ENCODE measurements at places on chromosomes 2 and 18. TPM values are rescaled to one million over a fixed set of nuclear protein-coding genes. Genes with fewer than 3 reads are reported as not detected.

Gene CPLX4
- not detected for total RNA-seq

Gene MTA3
- total RNA-seq: 21.4 TPM

Gene TBC1D8
- total RNA-seq: 52.3 TPM

Gene IL18R1
- 1.3 TPM for total RNA-seq

- DNase-seq: no peak
Observed at GRCh38 chr2:82043867-82044266, 1739.3 kb upstream of the LRRTM1 start.

DNA sequence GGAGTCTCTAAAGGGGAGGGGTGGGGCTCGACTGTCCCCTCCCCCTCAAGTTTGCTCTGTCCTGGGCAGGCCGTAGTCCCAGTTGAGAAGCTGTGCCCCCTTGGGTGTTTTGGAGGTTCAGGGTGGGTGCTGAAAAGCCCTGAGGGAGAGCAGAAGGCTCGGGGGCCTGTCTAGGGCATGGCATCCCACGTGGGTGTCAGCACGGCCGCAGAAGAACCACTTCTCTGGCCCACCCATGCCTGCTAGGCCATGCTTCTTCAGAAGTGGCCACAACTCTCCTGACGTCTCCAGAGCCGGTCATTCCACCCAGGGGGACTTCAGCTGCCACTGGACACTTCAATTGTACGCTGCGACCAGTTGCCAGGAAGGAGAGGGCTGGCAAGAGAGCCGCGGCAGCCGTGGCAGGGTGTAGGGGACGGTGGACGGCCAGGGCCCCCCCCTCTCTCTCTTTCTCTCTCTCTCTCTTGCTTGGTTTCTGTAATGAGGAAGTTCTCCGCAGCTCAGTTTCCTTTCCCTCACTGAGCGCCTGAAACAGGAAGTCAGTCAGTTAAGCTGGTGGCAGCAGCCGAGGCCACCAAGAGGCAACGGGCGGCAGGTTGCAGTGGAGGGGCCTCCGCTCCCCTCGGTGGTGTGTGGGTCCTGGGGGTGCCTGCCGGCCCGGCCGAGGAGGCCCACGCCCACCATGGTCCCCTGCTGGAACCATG, at the start of gene INPP5D:
Gene INPP5D (plus strand): TSS at position 546 of the 704 bp plus-strand sequence. CDS start 137 bp downstream, at position 683.
- peak; percentile 88 for DNase-seq

- DNase-seq: no peak
Observed at GRCh38 chr2:20125164-20125563, 73.7 kb upstream of the LAPTM4A start.

DNA sequence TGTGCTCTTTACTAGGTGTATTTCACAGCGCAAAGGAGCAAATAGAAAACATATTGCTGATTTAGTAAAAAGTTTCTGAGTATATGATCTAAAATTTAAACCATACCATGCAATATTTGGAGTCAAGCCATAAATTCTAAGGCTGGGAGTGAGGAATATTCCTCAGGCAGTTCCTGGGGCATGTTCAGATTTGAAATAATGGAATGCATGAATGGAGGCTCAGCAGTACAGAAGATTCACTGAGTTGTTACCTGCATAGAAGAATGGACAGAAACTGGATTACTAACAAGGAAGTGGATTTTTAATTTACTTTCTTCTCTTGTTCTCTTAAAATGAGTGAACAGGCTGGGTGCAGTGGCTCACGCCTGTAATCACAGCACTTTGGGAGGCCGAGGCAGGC, 441.0 kb upstream of the MAP2 start:
- DNase-seq: no peak

DNA sequence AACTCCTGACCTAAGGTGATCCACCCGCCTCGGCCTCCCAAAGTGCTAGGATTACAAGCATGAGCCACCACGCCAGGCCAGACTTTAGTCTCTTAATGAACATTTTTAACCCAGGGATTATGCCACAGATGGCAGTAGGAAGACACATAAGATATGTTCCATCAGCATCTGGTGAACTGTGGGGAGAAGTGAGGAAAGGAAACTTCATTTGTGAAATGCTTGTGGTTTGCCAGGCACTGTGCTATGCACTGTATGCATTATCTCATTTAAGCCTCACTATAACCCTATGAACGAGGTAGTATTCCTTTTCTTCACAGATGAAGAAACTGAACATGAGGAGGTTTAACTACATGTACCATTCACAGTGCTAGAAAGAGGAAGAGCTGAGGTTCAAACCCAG, 29.3 kb downstream of the PTRHD1 start:
- no peak for DNase-seq

DNA sequence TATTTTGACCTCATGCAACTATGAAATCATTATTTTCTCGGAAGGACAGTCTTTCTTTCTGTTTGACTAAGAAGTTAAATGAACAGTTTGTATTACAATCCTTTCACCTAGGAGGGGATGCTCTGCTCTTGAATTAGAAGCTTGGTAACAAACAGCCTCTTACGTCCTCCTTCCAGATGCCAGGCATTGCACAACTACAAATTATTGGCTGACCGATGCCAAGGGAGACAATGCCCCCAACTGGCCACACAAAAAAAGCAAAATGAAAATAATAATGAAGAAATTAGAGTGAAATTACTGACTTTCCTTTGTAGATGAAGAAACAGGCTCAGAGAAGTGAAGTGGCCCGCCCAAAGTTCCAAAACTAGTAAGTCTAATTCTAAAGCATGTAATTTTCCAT, 177.9 kb downstream of the CYRIA start:
- DNase-seq: no peak

DNA sequence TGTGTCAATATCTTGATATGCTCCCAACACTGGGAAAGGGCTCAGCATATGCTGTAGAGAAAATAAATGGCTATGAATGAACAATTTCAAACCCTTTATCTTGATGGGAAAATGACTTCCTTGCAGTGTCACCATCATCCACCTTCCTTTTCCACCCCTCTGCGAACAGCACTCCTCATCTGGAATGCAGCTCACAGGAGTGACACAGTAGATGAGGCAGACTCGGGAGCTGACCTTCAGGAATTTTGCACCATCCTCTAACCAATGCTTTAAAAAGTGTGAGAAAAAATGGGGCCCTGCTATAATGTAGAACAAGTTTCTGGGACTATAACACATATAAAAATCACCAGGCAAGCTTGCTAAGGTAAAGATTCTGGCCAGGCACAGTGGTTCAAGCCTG, 41.3 kb upstream of the YPEL5 start:
- DNase-seq: no peak

DNA sequence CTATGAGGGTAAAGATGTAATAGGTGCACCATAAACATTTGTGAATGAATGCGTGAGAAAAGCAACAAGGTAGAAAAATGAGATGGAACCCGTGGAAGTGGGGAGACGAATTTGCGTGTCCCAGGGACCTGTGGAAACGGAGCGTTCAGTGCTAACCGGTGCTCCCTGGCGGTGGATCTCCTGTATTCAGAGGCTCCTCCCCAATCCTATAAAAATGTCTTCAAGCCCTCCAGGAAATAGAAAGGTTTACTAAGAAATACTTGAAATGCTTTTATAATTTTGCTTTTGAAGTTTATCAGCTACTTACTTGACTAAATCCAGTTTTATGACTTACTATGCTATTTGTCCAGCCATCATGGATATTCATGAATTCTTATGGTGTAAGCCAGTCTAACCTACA, 62.8 kb upstream of the RBM44 start:
- DNase-seq: no peak

DNA sequence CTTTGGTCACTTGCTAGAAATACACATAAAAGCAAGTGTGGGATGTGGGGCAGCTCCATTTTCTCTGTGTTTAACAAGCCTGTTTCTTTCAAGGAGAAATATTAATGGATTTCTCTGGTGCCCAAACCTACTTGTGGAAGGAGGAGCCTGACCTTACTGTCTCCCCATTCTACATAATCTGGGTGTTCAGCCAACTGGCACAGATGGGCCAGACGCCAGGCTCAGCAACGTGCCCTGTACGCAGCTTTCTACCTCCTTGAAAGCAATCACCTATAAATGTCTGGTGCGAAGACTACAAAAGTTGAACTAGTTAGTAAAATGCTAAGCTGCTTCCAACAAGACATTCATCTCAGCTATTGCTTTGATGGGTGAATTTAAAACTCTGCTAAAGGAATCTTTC, 33.2 kb upstream of the MYO3B start:
- DNase-seq: no peak

- no peak for DNase-seq
Observed at GRCh38 chr2:27728081-27728858, 43.2 kb upstream of the MRPL33 start.

GRCh38 chr2:131076707-131077106, 16.6 kb downstream of the FAM168B start:
- DNase-seq: no peak

GRCh38 chr2:70743677-70744076, 24.3 kb downstream of the ADD2 start:
- DNase-seq: no peak

DNA sequence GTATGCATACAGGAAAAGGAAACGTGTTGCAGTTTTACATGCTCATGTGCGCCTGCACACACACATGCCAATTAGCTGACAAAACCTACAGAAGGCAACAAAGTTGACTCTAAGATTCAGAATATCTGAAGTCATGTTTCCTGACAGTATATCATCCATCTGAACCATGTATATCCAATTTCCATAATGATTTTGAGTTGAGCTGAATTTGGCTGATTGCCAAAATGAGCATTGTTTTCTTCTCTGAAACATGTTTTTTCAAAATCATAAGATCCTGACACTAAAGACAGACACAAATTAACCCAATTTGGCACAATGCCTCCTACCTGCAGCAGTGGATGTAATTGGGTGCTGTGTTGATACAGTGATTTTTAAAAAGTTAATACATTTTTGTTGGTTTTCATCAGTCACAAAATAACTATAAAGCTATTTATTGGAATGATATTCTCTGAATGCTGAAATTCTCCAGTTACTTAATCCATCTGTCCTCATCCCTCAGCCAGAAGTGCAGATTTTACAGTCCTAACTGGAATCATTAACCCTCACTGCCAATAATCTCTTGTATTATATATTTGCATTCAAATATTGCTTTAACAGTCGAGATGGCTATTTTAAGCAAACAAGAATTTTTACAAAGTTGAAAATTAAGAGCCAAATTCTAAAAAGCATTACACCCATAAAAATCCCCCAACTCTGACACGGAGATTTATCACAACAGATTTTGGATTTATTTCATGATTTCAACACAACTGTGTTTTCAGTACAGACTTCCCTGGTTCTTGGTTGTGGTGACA, 161.7 kb upstream of the LMAN1 start:
- no peak for DNase-seq

DNA sequence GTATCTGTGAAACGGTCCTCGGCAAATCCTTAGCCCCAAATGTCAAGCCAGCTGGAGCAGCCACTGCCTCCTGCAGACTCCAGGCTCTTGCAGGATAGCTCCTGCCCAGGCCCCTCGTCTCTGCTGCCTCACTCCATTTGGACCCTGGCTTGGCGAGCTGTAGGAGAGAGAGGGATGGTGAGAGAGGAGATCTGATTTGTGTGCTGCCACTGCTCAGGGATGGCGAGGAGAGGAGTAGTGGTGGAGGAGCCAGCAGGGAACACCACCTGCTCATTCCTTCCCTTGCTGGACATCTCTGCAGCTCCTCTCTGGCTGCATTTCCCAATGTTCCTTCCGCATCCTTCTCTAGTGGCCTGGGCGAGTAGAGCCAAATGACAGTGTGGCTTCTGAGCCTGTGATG, 109.1 kb upstream of the NCK2 start:
- DNase-seq: no peak
